Naive B cell (primary cell): ENCODE measurements at places on chromosomes 3 and 15. TPM values are rescaled to one million over a fixed set of nuclear protein-coding genes. Genes with fewer than 3 reads are reported as not detected.

Gene PRICKLE2
- polyA plus RNA-seq = not detected

Gene LRTM1
- polyA plus RNA-seq = not detected

Gene XCR1
- not detected for polyA plus RNA-seq

Gene GOLGA8J
- not detected for polyA plus RNA-seq

Gene CCRL2
- polyA plus RNA-seq = 1.2 TPM

DNA sequence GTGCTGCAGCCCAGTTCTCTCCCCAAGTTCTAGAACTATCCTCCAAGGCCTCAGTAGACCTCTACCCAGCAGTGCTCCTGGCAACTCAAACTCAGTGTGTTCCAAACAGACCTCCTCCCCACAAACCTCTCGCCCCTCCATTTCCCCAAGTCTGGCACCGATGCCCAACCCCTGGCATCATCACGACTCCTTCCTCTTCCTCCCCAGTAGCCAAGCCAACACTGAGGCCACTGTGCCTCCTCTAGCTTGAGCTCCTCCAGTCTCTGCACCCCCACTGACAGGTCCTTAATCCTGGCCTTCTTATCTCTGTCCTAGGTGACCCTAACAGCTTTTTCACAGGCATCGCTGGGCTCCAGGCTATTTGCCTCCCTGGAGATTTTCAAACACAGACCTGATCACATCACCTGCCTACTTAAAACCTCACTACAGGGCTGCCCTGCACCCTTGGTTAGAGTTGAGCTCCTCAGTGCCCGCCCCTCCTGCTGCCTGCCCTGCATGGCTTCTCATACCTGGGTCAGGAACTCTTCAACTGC is 6.8 kb downstream of the ARPIN start:
- no peaks in the 10 kb centered on the region for H3K4me1 ChIP-seq
- peaks cover 1% of the 10 kb centered on the region for H3K27me3 ChIP-seq
- no peaks in the 10 kb centered on the region for H3K36me3 ChIP-seq
- no peak overlapping the region for H3K4me3 ChIP-seq
- peak overlapping the region; percentile 60 for H3K27ac ChIP-seq

DNA sequence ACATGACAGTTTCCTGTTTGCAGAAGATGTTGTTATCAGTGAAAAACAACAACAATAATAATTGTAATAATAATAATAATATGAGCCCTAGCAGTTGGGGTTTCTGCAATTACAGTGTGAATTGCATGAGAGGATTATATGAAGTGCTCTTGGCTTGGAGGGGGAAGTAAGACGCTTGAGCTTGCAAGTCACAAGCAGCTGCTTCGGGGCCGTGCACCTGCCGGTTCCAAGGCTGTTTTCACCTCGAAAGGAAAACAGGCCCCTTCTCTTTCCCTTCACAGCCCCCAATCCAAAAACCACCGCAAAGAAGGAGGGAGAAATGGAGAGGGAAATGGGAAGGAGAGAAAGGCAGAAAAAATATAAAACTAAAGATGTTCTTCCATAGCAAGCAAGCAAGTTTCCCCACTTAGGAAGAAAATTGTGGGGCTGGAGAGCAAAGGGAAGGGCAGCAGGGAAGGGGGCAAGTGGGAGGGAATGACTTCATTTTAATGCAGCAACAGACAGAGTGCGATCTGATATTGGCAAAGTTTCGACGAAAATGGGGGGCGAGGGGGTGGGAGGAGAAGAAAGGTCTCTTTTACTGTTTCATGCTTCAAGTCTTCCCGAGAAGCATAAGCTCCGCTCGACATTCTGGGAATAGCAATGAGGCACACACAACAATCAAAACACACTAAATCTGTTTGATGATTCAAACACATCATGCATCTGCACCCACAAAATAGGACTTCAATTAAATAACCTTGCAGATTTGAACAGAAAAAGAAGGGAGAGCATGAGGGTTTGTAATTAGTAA is 284.2 kb upstream of the ATP11B start:
- H3K27ac ChIP-seq = no peak overlapping the region
- H3K27me3 ChIP-seq = peaks cover 21% of the 10 kb centered on the region
- H3K4me3 ChIP-seq = no peak overlapping the region
- H3K4me1 ChIP-seq = no peaks in the 10 kb centered on the region
- DNase-seq = no peak

- DNase-seq = no peak
- H3K4me3 ChIP-seq = no peak overlapping the region
- no peaks in the 10 kb centered on the region for H3K36me3 ChIP-seq
- no peaks in the 10 kb centered on the region for H3K4me1 ChIP-seq
Observed at GRCh38 chr3:126129398-126129891, 45.5 kb upstream of the SLC41A3 start.

DNA sequence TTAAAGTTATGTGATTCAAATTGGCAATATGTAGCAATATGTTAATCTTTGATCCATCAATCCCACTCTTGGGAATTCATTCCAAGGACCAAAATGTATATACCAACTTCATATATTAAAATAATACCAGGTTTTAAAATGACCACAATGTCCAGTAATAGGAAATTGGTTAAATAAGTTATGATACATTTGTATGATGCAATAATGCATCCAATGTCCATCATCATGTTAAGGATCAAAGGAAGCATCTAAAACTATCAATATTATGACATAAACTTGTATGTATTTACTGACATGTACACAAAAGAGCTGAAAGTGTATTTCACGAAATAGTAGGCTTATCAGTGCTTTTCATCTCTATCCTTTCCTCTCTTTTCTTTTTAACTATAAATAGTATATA is 406.0 kb downstream of the RSL24D1 start:
- no peak overlapping the region for H3K4me3 ChIP-seq
- no peak overlapping the region for H3K27ac ChIP-seq
- DNase-seq = no peak
- H3K4me1 ChIP-seq = no peaks in the 10 kb centered on the region
- no peaks in the 10 kb centered on the region for H3K27me3 ChIP-seq

DNA sequence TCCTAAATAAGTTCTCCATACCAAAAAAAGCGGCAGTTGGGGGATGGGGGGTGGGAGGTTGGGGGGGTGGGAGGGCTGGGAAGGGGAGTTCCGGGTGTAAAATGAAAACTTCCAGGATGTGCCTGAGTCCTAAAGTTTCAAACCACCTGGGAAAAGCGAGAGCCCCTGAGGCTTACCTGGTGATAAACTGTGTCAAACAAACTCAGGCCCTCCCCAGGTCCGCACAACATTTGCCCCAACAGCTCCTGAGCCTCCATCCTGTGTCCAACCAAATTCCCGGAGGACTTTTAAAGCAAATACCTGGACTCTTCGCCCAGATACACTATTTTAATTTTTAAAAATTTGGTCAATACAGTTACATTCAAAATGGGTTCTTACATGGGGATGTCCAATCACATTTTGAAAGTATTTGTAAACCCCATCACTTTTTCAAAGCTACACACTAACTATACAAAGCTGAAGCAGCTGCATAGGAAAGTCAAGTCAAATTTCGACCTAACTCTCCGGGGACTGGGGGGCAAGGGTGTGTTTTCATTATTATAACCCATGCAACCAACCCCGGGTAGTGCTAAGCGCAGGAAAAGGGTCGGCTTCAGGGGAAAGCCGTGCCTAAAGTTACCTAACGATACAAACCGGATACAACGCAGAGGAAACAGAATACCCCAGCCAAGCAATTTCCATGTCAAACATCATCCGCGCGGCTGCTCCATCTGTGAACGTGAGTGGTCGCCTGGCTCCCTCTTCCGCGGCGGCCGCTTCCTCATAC is 685 bp upstream of the FOXB1 start:
- no peak for DNase-seq
- no peaks in the 10 kb centered on the region for H3K36me3 ChIP-seq
- peaks cover 34% of the 10 kb centered on the region for H3K4me1 ChIP-seq
- H3K4me3 ChIP-seq = peak overlapping the region; percentile 53
- peaks cover 89% of the 10 kb centered on the region for H3K27me3 ChIP-seq

DNA sequence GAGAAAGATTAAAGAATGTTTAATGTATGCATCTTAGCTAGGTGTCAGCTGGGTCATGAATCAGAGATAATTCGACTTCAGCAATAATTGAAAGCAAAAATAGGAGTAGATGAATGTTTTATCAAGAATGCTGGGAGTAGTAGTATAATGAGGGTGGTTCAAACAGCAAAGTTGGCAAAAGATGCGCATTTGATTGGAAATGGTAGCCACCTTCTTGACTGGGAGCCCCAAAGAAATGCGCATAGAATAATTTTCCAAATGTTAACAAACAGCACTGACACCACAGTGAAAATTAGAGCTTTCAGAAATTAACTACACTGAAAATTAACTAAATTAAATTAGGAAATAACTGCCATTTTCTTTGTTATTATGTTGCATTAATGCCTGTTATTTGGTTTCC is 195.8 kb downstream of the TUSC7 start:
- no peaks in the 10 kb centered on the region for H3K27me3 ChIP-seq
- no peak overlapping the region for H3K27ac ChIP-seq
- DNase-seq = no peak

DNA sequence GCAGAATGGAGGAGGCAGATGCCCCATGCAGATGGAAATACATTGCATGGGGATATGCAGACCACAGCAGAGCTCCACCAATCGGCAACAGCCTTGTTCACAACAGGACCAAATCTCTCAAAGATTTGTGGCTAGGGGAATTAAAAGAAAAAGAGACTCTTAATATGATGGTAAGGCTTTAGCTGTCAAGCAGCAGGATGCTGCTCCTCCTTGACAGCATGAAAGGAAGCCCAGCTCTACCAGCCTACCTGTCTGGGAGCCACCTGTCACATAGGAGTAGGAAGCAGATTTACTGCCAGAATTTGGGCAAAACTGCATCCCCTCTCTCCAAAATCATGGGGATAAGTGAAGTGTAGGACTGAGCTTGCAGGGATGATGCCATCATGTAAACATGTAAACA is 769.6 kb upstream of the ARPP21 start:
- peaks cover 8% of the 10 kb centered on the region for H3K27me3 ChIP-seq
- no peaks in the 10 kb centered on the region for H3K36me3 ChIP-seq
- H3K4me1 ChIP-seq = no peaks in the 10 kb centered on the region
- DNase-seq = no peak
- H3K27ac ChIP-seq = no peak overlapping the region

GRCh38 chr3:105118905-105119304 is 247.8 kb upstream of the ALCAM start:
- no peaks in the 10 kb centered on the region for H3K36me3 ChIP-seq
- no peaks in the 10 kb centered on the region for H3K4me1 ChIP-seq
- H3K27ac ChIP-seq = no peak overlapping the region
- DNase-seq = no peak
- H3K27me3 ChIP-seq = no peaks in the 10 kb centered on the region

- H3K27me3 ChIP-seq = peaks cover 60% of the 10 kb centered on the region
- H3K27ac ChIP-seq = no peak overlapping the region
- H3K4me1 ChIP-seq = peaks cover 2% of the 10 kb centered on the region
- DNase-seq = no peak
- no peaks in the 10 kb centered on the region for H3K36me3 ChIP-seq
Observed at GRCh38 chr3:172068977-172069376, 29.6 kb downstream of the FNDC3B start.

GRCh38 chr3:15094187-15094875 is 4.6 kb downstream of the RBSN start:
- peaks cover 7% of the 10 kb centered on the region for H3K36me3 ChIP-seq
- H3K4me1 ChIP-seq = peaks cover 20% of the 10 kb centered on the region
- H3K27ac ChIP-seq = no peak overlapping the region

DNA sequence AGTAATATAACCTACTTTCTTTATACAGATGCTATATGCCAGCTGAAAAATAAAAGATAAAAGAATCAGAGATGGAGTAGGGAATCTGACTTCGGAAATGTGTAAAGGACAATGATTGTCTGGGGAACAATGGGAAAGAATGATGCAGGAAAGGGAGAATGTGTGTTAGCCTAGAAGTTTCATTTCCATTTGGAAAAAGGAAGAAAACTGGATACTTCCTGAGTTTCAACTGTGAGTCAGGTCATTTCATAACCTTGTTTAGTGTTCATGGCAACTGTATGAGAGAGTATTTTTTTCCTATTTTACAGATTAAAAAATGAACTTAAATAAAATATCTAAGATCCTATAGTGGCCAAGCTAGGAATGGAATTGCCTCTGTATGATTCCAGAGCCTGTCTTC is 261.3 kb upstream of the NECTIN3 start:
- no peaks in the 10 kb centered on the region for H3K4me1 ChIP-seq
- no peak overlapping the region for H3K27ac ChIP-seq
- H3K4me3 ChIP-seq = no peak overlapping the region
- H3K27me3 ChIP-seq = peaks cover 4% of the 10 kb centered on the region

- no peak for DNase-seq
- no peak overlapping the region for H3K4me3 ChIP-seq
- H3K36me3 ChIP-seq = peaks cover 22% of the 10 kb centered on the region
- H3K27ac ChIP-seq = no peak overlapping the region
- H3K27me3 ChIP-seq = no peaks in the 10 kb centered on the region
- peaks cover 42% of the 10 kb centered on the region for H3K4me1 ChIP-seq
Observed at GRCh38 chr3:4562595-4562994, 69.4 kb downstream of the ITPR1 start.

DNA sequence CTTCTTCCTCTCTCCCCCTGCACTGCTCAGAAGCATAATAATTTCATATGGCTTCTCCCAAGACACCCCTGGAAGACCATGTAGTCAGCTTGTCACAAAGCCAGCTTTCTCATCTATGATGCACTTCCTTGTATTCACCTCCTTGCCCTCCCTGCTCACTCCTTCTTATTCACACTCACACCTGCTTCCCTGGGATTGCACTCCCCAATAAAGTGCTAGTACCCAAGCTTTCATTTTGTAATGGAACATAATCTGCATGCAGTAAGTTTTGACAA is 76.9 kb upstream of the FRMD4B start:
- no peaks in the 10 kb centered on the region for H3K27me3 ChIP-seq
- no peak for DNase-seq
- H3K36me3 ChIP-seq = no peaks in the 10 kb centered on the region
- H3K27ac ChIP-seq = no peak overlapping the region
- H3K4me1 ChIP-seq = no peaks in the 10 kb centered on the region

DNA sequence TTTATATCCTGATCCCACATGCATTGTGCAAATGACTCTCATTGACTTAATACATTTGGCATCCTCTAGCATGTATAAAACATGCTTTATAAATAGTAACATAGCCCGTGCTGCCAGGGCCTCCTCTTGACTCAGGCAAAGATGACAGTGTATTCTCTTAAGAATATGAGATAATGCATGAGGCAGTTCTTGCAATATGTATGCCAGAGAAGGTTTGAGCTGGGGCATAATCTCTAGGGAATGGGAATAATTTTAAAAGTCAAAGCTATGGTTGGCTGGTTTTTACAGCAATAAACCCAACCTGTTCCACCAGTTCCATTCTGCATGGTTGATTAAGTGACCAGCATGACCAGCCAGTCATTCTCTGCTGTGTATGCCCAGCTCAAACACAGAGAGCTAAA is 179.0 kb upstream of the PFN2 start:
- H3K27me3 ChIP-seq = peaks cover 25% of the 10 kb centered on the region
- H3K4me1 ChIP-seq = no peaks in the 10 kb centered on the region
- H3K27ac ChIP-seq = no peak overlapping the region
- DNase-seq = no peak

- H3K4me1 ChIP-seq = peaks cover 27% of the 10 kb centered on the region
- peaks cover 17% of the 10 kb centered on the region for H3K36me3 ChIP-seq
- DNase-seq = no peak
- H3K4me3 ChIP-seq = no peak overlapping the region
- H3K27me3 ChIP-seq = no peaks in the 10 kb centered on the region
Observed at GRCh38 chr3:123586131-123586530, 1.3 kb upstream of the HACD2 start.

- DNase-seq = no peak
- H3K27ac ChIP-seq = no peak overlapping the region
- no peaks in the 10 kb centered on the region for H3K36me3 ChIP-seq
Observed at GRCh38 chr15:60939389-60939788, 289.7 kb downstream of the RORA start.
